ENCODE measurements at places on chromosomes 7 and 10. TPM values are rescaled to one million over a fixed set of nuclear protein-coding genes. Genes with fewer than 3 reads are reported as not detected.

DNA sequence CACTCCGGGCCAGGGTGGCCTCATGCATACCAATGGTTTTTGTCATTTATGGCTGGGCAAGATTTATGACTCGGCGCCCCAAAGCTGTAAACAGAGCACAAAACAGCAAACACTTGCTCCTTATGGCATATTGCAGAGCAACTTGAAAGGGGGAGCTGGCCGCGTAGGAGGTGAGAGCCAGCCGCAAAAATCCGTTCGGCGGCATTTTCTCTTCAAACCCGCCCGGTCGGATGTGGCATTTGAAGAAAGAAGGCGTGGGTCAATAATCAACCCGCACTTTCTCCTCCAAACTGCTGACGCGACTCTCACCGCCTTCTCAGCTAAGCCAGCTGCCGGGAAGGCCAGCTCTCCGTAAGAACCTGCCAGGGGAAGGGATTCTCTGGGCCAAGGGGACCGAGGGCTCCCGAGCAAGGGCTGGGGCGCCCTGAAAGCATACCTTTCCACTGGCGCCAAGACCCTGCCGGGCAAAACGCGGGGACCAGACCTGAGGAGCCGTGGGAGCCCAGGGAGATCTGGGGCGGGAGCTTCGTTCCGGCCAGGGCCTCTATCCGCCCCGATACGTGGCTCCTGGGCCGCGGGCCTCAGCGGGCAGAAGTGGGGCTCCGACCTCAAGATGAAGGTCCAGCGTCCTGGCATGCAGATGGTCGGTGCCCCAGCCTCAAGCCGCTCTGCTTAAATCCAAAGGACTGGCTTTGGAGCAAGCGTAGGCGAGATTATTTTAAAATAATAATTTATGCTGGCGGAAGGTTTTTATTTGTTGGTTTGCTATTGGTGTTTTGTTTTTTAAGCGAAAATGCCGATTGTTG is 12.9 kb upstream of the HOXA2 start:
- no peak for DNase-seq

The PCLO gene
- polyA plus RNA-seq: 20.3 TPM

DNA sequence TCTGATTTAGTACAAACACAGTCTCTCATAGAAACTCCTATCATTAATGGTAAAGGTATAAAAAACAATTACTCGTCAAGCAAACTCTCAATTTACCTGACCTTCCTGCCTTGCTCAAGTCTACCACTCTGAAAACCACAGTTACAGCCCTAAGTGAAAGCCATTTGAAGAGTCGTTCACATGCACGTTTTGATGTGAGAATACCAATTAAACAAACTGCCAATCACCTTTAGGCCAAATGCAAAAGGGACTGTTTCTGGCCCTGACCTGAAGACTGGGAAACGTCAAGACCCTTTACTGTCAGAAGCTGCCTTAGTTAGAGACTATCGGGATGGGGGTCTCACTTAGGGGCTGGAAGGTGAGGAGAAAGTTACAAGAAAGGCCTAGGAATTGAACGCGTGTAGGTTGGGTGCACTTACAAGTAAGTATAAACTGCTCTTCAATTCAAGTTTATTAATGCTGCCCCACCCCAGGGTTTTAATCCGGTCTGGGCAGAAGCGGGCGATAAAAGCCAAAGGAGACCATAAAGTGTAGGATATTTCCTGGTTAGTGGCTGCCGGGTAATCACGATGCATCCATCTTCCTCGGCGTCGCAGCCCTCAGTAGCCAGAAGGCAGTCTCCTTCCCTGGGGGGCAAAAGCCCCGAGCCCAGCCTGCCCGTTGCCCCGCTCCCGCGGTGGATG is 935 bp downstream of the TM9SF3 start:
- DNase-seq: no peak

- DNase-seq: peak; percentile 52
Observed at GRCh38 chr7:80722616-80723195, 84.3 kb downstream of the CD36 start.

GRCh38 chr10:24568042-24568441 is 155.6 kb downstream of the ARHGAP21 start:
- no peak for DNase-seq

GRCh38 chr7:18003286-18003994 is 24.2 kb downstream of the PRPS1L1 start:
- no peak for DNase-seq

DNA sequence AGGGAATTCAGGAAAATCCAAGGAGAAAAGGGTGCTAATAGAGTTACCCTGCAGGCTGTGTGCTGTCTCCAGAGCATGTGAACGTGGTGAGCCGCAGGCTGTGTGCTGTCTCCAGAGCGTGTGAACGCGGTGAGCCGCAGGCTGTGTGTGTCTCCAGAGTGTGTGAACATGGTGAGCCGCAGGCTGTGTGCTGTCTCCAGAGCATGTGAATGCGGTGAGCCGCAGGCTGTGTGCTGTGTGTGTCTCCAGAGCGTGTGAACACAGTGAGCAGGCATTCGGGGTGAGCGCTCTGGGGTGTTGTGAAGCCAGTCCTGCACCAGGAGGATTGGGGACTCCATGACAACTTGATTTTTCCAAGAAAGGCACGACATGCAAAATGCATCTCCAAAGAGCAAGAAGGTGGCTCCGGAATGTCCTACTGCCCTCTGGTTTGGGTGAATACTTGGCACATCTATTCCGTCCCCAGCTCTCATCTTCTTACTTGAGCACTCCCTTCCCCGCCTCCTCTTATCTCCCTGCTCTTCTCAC is 407.9 kb upstream of the SHH start:
- no peak for DNase-seq

GRCh38 chr7:118183428-118183785 is 557 bp upstream of the LSM8 start:
- no peak for DNase-seq

The CHCHD1 gene
- polyA plus RNA-seq: 35.9 TPM

The CYP3A7 gene
- polyA plus RNA-seq: not detected

DNA sequence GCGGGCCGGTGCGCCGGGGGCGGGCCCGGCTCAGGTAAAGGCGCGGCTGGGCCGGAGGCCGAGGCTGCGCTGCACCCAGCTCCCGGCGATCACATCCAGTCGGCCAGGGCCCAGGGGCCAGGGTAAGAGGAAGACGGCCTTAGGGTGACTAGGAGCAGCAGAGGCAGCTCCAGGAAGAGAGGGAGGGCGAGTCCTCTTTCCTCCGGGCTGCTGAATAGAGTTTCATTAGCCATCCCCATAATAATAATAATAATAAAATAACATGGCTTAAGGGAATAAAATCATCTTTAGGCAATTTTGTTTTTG is 44.8 kb upstream of the CDK1 start:
- DNase-seq: no peak

GRCh38 chr10:43229208-43230061 is 37.4 kb downstream of the RASGEF1A start:
- no peak for DNase-seq

The KBTBD2 gene
- 27.5 TPM for polyA plus RNA-seq

Data from brain (organoid and tissue), 16 donors.